A549 treated with dexamethasone at 1 μM for 4 hours (cell line): ENCODE measurements at places on chromosomes 13 and 19. TPM values are rescaled to one million over a fixed set of nuclear protein-coding genes. Genes with fewer than 3 reads are reported as not detected.

TUBB4A gene
- 5.5 to 8.4 TPM (median 8.1 TPM) in 5 replicates for total RNA-seq

GPR183 gene
- total RNA-seq: not detected in 5 replicates

CBY2 gene
- 0.14 TPM in 1 of 5 replicates, not detected in the others for total RNA-seq

CEACAM1 gene
- 1.1 to 2.7 TPM (median 2.2 TPM) in 5 replicates for total RNA-seq

ZNF177 gene
- 0.49 to 0.66 TPM (median 0.61 TPM) in 5 replicates for total RNA-seq

EBI3 gene
- 2.8 to 5.0 TPM (median 3.4 TPM) in 5 replicates for total RNA-seq

S1PR5 gene
- 0.98 to 1.7 TPM (median 1.4 TPM) in 5 replicates for total RNA-seq

MAST1 gene
- 0.92 to 2.2 TPM (median 1.7 TPM) in 5 replicates for total RNA-seq

AZU1 gene
- total RNA-seq: 0.20 to 0.28 TPM (median 0.24 TPM) in 4 of 5 replicates, not detected in the other

IGFL3 gene
- total RNA-seq: 0.15 to 0.44 TPM (median 0.29 TPM) in 3 of 5 replicates, not detected in the others

FGF9 gene
- 0.11 TPM in 1 of 5 replicates, not detected in the others for total RNA-seq

MISP3 gene
- total RNA-seq: 2.0 to 4.6 TPM (median 3.6 TPM) in 5 replicates

SIX5 gene
- total RNA-seq: 13.3 to 26.4 TPM (median 25.2 TPM) in 5 replicates

OR7D2 gene
- 0.04 to 0.07 TPM in 2 of 5 replicates, not detected in the others for total RNA-seq

PEAK3 gene
- total RNA-seq: 0.15 to 0.41 TPM (median 0.31 TPM) in 5 replicates

PLVAP gene
- total RNA-seq: not detected in 5 replicates

MAU2 gene
- 9.0 to 14.4 TPM (median 12.5 TPM) in 5 replicates for total RNA-seq

ZSCAN22 gene
- total RNA-seq: 2.5 to 3.2 TPM (median 2.9 TPM) in 5 replicates

ZNF71 gene
- 9.1 to 12.8 TPM (median 12.0 TPM) in 5 replicates for total RNA-seq

C3 gene
- 43.4 to 62.3 TPM (median 59.3 TPM) in 5 replicates for total RNA-seq

MCEMP1 gene
- total RNA-seq: not detected in 5 replicates

MIDN gene
- total RNA-seq: 46.2 to 71.8 TPM (median 63.4 TPM) in 5 replicates

NFKBIB gene
- total RNA-seq: 59.1 to 111 TPM (median 94.5 TPM) in 5 replicates

EDNRB gene
- total RNA-seq: not detected in 5 replicates

C1QTNF9B gene
- not detected in 5 replicates for total RNA-seq

ICAM4 gene
- 0.09 to 0.11 TPM in 2 of 5 replicates, not detected in the others for total RNA-seq

KLK12 gene
- not detected in 5 replicates for total RNA-seq

LHB gene
- 0.19 TPM in 1 of 5 replicates, not detected in the others for total RNA-seq

SBK2 gene
- 1.3 to 2.6 TPM (median 1.8 TPM) in 5 replicates for total RNA-seq

ZGLP1 gene
- 0.68 to 1.6 TPM (median 1.5 TPM) in 5 replicates for total RNA-seq

CD79A gene
- 0.92 to 1.2 TPM (median 1.0 TPM) in 5 replicates for total RNA-seq

ATP12A gene
- 0.02 TPM in 2 of 5 replicates, not detected in the others for total RNA-seq

FGF21 gene
- total RNA-seq: not detected in 5 replicates
